ENCODE measurements at places on chromosomes 5 and 9. TPM values are rescaled to one million over a fixed set of nuclear protein-coding genes. Genes with fewer than 3 reads are reported as not detected.

- no peak for DNase-seq
Observed at GRCh38 chr5:82163452-82164175, 114.5 kb downstream of the RPS23 start.

DNA sequence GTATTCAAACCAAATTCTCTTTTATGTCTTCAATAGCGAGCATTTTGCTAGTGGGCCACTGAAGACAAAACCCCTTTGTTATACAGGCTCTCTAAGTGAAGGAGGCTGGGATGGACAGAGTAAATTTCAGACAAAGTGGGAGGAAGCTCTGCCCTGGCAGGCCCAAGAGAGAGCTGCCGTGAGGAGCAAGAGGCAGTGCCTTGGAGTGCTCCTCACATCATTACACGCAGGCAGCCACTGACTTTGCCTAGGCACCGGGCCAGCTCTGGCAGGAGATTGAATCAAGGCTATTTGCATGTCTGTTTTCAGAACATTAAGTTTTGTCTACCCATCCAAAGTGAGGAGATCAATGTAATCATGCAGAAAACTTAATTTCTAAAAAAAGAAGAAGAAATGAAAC is 167.7 kb downstream of the CCDC192 start:
- no peak for DNase-seq

KCNMB1 gene
- 0.17 TPM for total RNA-seq

SPATA31C1 gene
- 0.08 TPM for total RNA-seq

SPARC gene
- 218 TPM for total RNA-seq
